ENCODE measurements at places on chromosomes 2 and 18. TPM values are rescaled to one million over a fixed set of nuclear protein-coding genes. Genes with fewer than 3 reads are reported as not detected.

DNA sequence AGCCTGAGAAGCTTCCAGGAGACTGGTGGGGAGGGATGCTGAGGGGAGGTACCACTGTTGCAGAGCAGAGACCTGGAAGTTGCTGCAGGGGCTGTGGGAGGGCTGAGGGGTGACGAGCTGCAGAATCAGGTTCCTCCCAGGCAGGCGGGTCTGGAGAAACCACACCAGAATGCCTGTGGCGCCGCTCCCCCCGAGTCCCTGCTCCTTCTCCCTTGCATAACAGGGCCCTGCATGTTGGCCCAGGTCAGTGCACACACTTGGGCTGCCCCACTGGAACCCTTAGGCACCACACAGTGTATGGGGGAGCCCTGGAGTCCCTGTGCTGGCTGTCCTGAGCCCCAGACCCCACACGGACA is 60.4 kb downstream of the ARL4C start:
- no peak for DNase-seq

The SERPINB7 gene
- total RNA-seq: 0.72 TPM

- peak; percentile 26 for DNase-seq
These were observed 28.7 kb downstream of the ACAA2 start for GRCh38 chr18:49784427-49785185.

DNA sequence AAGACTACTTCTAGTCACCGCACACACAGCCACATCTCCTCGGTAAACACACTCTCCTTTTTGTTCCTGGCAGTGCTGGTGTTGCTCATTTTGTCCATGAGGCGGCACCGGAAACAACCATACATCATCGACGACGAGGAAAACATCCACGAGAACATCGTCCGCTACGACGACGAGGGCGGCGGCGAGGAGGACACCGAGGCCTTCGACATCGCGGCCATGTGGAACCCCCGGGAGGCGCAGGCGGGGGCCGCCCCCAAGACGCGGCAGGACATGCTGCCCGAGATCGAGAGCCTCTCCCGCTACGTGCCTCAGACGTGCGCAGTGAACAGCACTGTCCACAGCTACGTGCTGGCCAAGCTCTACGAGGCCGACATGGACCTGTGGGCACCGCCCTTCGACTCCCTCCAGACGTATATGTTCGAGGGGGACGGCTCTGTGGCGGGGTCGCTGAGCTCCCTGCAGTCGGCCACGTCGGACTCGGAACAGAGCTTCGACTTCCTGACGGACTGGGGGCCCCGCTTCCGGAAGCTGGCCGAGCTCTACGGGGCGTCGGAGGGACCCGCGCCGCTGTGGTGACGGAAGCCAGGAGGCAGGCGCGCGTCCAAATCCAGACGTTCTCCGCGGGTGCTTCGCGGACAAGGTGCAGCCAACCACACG is 221.0 kb downstream of the CDH20 start:
- DNase-seq: peak; percentile 15

The EIF4E2 gene
- 127 TPM for total RNA-seq

The PMAIP1 gene
- total RNA-seq: 15.7 TPM

The RFTN2 gene
- total RNA-seq: 20.4 TPM

DNA sequence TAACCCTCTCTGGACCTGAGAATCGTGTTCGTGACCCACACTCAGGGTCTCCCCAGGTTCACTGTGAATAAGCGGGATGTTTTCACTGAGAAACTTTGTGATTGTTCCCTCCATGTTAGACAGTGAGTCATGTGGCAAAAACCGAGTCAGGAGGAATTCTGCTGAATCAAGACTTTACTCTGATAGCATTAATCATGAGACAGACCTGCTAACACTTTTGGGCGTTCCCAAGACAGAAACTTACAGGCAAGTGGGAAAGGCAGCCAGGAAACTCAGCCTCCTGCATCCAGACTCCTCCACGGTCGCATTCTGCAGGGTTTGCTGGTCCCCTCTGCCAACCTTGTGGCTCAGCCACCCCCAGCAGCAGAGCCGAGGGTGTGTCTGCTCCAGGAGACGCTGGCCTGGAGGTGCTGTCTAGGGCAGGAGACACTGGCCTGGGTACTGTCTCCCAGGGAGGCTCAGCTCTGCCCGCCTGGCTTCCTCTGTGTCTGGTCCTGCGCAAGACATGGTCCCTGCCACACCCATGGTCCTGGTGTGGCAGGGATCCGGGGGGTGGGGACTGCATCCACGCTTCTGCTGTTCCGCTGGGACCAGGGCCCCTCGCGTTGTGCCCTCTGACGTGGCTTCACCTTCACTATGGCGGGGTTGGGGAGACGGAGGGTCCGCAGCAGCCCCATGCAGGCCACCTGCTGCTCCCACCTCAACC is 177.4 kb downstream of the TWIST2 start:
- DNase-seq: peak; percentile 28

- peak; percentile 21 for DNase-seq
These were observed 368.6 kb downstream of the EIPR1 start for GRCh38 chr2:3009005-3009404.

The C2orf66 gene
- total RNA-seq: not detected

The FN1 gene
- 717 TPM for total RNA-seq

The TMEM200C gene
- total RNA-seq: 1.4 TPM

GRCh38 chr2:211367711-211368110 is 811.3 kb downstream of the CPS1 start:
- DNase-seq: no peak

The NCKAP5 gene
- 18.4 TPM for total RNA-seq

- DNase-seq: peak; percentile 19
These were observed 90.4 kb downstream of the MARCHF4 start for GRCh38 chr2:216281876-216282275.

Data from tongue (tissue), 3 donors.